Cardiac fibroblast (primary cell): ENCODE measurements at places on chromosomes 1 and 21.
A peak's percentile ranks its signal among the peaks of the same experiment; 100 is the strongest.

- DNase-seq, result no peak
These were observed 1.5 kb upstream of the ETS2 start for GRCh38 chr21:38804030-38804788.

- DNase-seq, result no peak
These were observed 12.1 kb downstream of the DRAXIN start for GRCh38 chr1:11703357-11704193.

DNA sequence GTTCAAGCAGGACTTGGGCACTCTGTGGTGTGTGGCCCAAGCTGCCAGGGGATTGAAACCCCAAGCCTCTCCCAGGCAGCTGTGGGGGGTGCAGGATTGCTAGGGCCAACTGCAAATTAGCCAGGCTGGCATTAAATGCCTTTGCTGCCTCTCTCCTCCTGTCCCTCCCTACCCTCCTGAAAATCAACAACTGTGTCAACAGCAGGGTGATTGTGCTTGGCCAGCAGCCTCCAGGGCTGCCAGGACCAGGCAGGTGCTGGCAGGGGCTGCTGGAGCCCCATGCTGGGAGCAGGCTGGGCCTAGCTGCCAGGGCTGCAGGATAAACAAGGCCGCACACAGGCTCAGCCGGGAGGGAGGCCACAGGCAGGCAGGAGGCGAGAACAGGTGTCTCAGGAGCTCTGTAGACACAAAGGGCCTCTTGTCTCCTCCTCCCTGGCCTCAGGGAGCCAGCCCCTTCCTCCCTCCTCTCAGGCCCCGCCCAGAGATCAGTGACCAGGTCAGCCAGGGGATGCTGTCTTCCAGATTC is 11.4 kb downstream of the SOX13 start:
- DNase-seq, result no peak

- DNase-seq, result no peak
These were observed 276.2 kb downstream of the USP25 start for GRCh38 chr21:16005996-16006395.

DNA sequence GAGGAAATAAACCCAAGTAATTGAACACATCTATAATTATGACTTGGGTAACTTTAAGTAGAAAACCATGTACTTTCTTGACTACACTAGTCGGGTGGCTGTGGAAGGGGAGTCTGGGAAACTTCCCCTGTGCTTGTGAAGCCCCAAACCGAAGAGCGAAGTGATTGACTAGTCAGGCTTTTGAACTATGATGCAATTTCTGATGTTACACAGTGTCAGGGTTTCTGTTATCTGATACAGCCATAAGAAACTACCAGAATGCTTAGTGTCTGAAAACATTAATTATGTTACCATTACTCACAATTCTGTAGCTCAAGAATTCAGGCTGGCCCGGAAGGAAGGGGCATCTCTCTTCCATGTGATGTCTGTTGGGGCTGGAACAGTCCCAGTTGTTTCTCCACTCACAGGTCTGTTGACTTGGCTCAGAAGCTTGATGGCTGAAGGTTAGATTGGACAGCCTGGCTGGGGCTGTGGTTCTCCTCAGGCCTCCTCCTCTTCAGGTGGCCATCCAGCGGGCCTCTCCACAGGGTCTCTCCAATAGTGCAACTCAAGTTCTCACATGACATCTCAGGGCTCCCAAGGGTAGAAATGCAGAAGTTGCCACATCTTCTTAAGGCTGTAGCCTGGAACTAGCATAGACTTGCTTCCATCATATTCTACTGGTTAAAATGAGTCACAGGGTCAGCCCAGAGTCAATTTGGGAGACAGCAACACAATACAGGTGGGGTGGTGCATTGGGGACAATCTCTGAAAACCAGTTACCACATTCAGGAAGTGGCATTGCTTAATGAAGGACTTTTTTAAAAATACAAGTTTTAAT is 8.3 kb upstream of the C8B start:
- DNase-seq, result no peak

DNA sequence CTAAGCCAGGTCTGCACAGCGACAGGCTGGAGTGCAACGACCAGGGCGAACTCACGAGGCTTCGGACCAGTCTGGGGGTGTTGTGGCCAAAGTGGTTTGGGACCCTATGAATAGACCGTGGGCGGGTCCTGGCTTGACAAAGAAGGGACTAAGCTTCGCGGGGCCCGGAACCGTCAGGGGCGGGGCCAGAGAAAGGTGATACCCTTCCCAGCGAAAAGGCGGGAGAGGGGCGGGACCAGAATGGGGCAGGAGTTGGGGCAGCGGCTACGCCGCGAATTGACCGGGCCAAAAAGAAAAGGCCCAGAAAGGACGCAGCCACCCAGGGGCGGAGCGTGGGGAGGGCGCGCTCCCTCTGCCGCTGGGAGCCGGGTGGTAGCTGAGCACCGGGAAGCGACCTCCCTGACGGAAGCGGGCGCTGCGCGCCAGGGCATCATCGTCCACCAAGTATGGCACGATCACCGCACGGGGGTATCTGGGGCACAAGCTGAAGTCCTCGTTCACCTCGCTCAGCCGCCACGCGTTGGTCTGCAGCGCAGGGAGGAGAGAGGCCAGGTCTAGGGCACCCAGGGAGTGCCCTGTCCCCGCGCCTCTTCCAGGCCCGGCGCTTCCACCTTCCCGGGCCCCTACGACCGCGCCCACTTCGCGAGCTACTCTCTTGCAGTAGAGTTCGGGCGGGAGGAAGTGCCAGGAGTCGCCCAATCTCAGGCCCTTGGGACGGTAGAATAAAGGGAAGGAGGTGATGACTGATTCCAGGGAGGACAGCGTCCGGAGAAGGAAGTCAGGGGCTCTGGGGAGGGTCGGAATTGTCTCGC is 6.7 kb upstream of the FAM167B start:
- DNase-seq, result peak; percentile 34

- DNase-seq, result no peak
These were observed 6.7 kb downstream of the OR2T11 start for GRCh38 chr1:248627971-248628844.

GRCh38 chr21:22880573-22880972 is 1882.4 kb downstream of the NCAM2 start:
- no peak for DNase-seq

DNA sequence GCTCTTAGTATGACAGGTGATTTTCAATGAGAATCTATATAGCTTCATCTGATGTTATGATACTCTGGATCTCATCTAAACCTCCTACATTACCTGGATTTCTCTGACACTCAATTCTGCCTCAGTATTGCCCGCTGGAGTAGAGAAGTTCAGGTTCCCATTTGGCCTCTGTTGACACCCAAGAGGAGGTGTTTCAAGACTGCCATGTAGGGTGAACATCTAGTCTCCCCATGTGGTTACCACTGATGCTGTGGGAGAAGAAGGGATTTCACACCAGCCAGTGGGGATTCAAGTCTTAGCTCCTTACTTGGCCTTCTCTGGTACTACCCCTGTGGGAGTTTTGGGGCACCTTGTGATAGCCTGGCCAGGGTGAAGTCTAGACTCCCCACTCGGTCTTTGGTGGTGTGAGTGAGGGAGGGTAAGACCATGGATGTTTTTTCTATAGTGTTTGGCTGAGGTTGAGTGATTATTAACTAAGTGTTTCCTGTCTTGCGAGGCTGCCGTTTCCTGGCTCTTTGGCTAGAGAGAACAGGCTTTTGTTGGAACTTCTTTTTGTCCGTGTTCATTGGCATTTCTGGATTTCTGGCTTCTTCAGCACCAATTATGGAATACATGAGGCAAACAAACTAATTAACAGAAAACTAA is 90.7 kb downstream of the RHOU start:
- DNase-seq, result peak; percentile 37

GRCh38 chr1:247173431-247173830 is 1.6 kb upstream of the ZNF124 start:
- no peak for DNase-seq

GRCh38 chr1:18939398-18940302 is 16.8 kb downstream of the IFFO2 start:
- peak; percentile 42 for DNase-seq

DNA sequence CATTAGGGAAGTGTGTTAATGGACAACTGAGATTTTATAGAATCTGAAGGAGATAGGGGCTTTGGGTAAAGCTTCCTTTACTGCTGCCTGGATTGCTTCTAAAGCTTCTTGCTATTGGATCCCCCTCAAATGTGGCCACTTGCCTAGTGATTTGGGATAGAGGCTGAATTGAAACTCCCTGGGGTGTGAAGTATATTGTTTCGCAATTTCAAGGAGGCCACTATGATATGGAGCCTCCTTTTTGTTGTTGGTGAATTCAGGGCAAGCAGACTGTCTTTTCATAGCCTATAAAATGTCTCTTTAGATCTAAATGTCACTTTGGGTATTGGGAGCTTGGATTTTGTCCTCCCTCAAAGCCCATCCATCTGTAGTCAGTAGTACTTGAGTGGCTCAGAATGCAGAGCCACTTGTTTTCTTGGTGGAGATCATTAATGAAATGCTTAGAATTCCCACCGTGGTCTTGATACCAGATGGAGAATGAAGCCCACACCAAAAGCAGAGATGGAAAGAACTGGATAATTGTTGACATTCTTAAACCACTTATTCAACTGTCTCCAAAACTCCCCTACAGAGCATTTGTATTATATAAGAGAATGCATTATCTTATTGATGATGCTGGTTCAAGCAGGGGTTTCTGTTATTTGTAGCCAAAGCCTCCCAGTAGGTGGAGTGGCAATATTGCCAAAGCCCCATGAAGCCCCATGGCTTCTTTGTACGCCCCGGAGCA is 144.3 kb upstream of the KCNE2 start:
- peak; percentile 13 for DNase-seq

GRCh38 chr1:63630666-63631065 is 37.5 kb downstream of the PGM1 start:
- peak; percentile 17 for DNase-seq

DNA sequence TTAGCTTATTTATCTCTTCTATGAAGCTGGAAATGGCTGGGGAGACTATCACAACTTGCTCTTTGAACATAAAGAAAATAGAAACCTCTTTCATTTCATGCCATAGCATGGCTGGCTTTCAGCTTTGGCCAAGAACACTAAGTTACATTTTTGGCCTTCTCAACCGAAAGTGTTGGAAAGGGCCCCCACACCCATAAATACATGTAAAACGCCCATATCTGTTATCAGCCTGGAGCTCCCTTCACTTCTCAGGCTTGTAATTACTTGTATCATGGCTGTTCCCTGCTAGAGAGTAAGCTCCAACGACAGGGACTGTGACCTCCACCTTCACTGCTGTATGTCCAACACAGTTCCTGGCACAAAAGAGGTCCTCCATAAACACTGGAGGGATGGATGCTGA is 12.7 kb upstream of the EIF4G3 start:
- no peak for DNase-seq

DNA sequence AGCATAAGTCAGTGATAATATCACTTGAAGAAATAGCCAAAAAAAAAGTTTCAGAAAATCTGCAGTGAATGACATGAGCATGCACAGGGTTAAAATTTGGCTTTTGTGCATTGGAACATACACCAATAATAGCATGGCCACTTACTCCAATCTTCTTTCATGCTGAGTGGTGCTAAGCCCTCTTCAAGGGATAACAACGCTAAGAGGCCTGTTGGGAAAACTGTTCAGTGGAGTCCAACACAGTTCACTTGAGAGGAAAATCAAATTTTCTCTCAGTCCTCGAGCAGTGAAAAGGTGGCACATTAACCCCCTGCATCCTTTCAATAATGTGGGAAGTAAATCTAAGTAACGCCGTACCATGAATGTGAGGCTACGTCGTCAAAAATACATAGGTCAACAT is 264.7 kb downstream of the SPATA17 start:
- DNase-seq, result no peak

- DNase-seq, result no peak
These were observed 13.7 kb downstream of the ZBTB7B start for GRCh38 chr1:155016231-155016831.

DNA sequence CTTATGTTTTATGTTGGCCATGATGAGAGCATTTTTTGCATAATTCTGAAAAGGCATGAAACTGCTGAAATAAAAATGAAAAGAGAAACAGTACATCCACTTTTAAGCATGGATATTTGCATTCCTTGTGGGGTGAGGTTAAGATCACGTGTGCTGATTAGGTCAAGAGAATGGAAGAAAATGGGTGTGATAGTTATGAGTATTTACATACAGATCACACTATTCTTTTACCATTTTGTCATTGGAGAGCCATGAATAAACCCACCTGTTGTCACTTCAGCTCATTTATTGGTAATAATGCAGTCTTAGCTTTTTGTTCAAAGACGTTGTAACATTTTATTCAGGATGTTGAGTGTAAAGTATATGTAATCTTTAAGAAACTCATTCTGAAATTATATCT is 153.2 kb downstream of the NOS1AP start:
- no peak for DNase-seq

DNA sequence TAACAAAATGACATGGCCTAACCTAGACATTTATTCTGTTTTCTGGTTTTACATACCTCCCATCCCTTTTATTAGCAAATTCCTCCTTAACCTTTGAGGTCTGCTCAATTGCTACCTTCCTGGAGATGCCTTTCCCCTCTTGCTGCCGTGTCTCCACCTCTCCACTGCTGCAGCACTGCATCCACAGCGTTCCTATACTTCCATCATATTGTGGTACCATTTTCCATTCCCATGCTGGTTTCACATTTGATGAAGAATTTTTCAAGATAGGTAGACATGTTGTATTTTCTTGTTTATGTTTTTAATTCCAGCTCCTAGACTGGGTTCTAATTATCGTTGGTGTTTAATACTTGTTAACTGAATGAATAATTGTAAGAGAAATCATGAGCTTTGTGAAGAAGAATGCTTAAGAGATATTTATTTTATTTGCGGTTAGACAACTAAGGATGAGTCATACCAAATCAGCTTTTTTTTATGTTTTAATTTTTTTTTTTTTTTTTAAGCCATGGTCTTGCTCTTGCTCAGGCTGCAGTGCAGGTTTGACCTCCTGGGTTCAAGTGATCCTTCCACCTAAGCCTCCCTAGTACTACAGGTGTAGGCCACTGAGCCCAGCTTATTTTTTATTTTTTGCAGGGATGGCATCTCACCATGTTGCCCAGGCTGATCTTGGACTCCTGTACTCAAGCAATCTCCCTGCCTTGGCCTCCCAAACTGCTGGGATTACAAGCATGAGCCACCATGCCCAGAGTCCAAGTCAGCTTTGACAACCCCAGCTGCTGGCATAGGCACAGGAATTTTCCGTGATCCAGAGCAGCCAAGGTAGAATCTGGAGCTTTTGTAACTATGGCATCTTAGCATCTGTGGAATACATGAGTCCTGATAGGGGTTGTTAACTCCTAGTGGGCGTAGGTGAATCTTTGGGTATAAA is 44.0 kb downstream of the ATP6V1G3 start:
- DNase-seq, result peak; percentile 72

DNA sequence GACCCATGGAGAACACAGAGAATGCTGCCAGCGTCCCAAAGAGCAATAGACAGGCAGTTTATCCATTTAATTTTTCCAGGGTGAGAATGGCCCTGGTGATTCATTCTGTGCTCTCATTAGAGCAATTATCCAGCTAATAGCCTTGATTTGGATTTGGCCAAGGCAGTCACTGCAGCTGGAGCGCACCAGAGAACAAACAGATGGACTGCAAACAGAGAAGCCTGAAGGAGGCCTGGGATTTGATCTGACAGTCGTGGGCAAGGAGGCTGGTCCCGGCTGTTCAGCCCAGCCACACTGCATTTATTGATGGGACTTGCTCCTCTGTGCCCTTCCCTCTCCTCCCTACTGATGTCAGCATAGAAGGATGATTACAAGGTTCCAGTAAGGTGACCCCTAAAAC is 353.9 kb upstream of the C1orf174 start:
- DNase-seq, result no peak

GRCh38 chr1:58652651-58653184 is 47.1 kb downstream of the MYSM1 start:
- peak; percentile 91 for DNase-seq

GRCh38 chr21:40272037-40272436 is 404.8 kb downstream of the PCP4 start:
- DNase-seq, result no peak
